IMR-90 (cell line): ENCODE measurements at places on chromosomes 5 and 9. TPM values are rescaled to one million over a fixed set of nuclear protein-coding genes. Genes with fewer than 3 reads are reported as not detected.
A peak's percentile ranks its signal among the peaks of the same experiment; 100 is the strongest.

Gene CBY3
- 0.18 TPM in 1 of 2 replicates, not detected in the other for total RNA-seq

DNA sequence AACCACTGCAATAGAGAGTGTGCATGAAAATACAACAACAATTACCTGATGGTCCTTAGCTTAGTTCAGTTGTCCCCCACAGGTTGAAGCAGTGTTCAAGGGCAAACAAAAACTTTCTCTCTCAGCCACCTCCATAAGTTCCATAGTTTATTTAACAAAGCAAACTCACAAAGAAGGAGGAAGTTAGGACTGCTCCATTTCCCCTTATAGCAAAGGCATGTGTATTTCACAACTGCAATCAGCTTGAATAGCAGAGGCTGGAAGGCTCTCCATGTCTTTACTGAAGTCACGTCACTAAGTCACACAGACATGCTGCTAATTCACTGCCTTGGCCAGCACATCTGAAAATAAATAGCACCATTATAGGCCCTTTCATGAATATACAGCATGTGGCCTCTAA lies 43.3 kb downstream of the DOCK8 start:
- DNase-seq, result no peak

DNA sequence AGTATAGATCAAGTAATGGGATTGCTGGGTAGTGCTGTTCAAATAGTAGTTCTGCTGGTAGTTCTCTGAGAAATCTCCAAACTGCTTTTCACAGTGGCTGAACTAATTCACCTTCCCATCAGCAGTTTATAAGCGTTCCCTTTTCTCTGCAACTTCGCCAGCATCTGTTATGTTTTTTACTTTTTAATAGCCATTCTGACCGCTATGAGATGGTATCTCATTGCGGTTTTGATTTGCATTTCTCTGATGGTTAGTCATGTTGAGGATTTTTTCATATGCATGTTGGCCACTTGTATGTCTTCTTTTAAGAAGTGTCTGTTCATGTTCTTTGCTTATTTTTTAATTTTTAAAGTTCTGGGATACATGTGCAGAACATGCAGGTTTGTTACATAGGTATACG lies 279.2 kb upstream of the NREP start:
- peak; percentile 3 for DNase-seq

- peak; percentile 35 for DNase-seq
Measured at GRCh38 chr5:59020611-59021285, 437.9 kb downstream of the RAB3C start.

Gene CCNI2
- total RNA-seq, result not detected in 2 replicates

DNA sequence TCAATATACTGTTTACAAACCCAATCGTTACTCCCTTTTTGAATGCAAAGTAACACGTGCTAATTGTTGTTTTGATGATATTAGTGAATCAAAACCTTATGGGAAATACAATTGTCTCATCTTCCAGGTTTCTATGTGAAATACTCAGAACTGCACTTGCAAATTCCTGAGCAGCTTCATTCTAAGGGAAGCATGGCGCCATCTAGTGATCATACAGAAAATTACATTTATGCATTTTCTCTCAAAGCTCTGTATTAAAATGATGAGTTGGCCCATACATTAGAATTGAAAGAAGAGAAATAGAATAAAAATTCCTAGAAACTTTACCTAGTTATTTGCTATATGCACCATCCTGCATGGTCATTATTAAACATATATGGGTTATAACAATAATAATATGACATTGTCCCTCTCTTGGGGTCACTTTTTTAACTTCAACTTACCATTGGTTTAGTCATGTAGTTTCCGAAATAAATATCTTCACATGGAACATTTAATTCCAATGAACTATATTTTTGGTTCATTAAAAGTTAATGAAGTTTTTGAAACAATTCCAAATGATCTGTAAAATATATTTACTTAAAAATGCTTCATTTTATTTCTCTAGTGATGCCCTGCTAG lies 220.0 kb downstream of the PDE4D start:
- peak; percentile 49 for DNase-seq

DNA sequence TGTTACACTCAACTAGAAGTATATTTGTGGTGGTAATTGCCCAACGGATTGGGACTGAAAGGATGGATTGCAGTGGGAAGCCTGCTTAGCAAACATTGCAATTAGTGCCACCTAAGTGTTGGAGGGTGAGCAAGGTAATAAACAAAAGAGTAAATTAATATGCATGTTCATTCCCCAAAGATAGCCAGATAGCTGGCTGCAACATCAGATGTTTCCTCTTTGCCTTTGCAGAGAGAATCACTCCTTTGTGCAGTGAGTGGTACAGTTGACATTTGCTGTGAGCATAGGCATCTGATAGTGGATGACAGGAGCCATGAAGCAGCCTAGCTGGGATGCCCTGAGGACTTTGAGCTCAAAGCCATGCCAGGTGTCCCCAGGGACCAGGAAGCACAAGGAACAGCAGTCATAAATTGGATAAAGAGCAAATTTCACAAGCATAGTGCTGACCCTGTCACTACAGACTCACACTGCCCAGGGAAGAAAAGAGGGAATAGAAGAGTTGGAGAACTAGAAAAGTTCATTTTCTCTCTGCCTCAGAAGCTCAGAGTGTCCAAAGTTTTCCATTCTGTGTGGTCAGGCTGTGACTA lies 336.1 kb upstream of the SLC30A5 start:
- no peak for DNase-seq

Gene SV2C
- not detected in 2 replicates for total RNA-seq

GRCh38 chr9:114231719-114232449 lies 76.5 kb downstream of the COL27A1 start:
- no peak for DNase-seq

- no peak for DNase-seq
Measured at GRCh38 chr5:171713152-171713551, 72.5 kb upstream of the SMIM23 start.

GRCh38 chr5:151020304-151021110 lies at the start of gene GPX3:
Gene GPX3, plus strand, starts transcription at chr5:151020591. Its CDS starts 64 bp downstream, at chr5:151020655.
- peak; percentile 25 for DNase-seq

GRCh38 chr9:27402626-27403025 lies 105.7 kb upstream of the EQTN start:
- DNase-seq, result no peak

DNA sequence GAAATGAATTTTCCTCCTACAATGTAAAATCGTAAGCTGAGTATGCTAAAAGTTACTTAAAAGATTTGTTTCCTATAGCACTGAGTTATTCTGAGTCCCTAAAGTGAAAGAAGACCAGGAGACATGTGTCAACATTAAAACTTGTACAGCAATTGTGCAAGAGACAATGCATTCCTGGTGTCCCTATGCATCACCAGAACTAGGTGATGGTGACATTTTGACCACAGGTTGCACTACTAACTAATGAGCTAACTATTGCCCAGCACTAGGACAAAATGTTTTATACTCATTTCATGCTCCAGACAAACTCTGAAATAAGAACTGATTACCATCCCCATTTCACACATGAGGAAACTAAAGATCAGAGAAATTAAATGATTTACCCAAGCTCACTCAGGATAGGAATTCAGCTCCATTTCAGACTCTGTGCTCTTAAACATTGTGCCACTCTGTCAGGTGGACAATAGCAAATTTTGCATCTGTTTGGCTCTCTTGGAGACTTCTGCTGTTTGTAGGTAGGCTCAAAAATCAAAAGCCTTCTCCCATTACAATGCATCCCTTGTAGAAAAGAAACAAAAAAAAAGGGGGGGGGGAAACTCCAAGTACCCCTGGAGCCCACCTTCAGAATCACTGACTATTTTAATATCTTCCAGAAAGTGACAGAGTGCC lies 269.2 kb downstream of the ACTL7B start:
- no peak for DNase-seq

Gene CTSV
- total RNA-seq, result 0.54 and 0.56 TPM in 2 replicates

GRCh38 chr9:122087406-122088200 lies 5.5 kb downstream of the TTLL11 start:
- peak; percentile 75 for DNase-seq

Gene HRH2
- not detected in 2 replicates for total RNA-seq

DNA sequence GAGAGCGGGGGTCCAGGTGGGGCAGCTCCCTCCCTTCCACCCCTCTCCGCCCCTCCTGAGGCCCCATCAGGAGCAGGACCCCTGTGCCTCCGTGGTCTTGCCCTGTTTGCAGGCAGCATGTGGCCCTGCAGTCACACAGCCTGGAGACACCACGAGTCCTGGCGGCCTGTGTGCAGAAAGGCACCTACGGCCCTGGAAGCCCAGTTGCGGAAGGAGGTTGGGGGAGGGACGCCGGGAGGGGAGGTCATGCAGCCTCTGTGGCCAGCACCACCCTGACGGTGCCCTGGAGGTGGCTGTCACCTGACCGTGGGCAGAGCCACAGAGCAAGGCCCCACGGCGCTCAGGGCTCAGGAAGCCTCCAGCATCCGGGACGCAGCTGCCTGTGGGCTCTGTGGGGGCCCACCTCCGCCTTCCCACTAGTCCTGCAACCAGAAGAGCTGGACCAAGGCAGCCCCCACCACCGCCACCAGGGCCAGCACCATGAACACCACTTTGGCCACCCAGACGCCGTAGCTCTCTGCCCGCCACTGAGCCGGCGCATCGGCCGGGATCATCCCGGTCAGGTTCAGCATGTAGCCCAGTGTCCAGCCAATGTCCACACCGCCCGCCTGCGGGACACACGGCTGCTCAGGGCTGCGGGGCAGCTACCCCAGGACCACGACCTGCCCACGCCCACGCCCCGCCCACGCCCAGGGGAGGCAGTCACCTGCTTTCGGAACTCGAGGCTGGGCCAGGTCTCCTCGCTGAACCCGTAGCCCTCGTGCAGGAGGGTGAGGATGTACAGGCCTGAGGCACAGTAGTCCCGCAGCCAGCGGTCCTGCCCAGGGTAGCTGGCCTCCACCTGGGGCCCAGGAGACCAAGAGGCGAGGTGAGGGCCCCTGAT lies 6.4 kb downstream of the ENTPD8 start:
- DNase-seq, result no peak

Gene BASP1
- total RNA-seq, result 39.6 and 70.5 TPM in 2 replicates

DNA sequence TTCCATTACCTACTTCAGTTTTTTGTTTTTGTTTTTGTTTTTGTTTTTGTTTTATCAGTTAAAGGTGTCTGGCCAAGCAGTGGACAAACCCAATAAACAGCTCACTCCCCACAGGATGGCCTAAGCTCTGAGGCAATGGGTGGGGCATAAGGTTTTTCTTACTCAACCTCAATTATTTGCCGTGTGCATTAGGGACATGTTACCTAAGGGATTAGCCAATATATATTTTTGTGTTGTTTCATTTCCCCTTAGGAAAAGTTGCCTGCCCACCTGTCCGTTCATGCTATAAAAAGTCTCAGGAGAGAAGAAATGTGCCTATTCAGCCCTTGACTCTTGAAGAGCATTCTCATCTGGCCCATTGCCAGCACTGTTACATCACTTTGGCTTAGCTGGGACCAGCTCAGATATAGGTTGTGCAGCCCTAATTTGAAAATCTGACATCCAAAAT lies 7.3 kb downstream of the SH3RF2 start:
- DNase-seq, result peak; percentile 25

DNA sequence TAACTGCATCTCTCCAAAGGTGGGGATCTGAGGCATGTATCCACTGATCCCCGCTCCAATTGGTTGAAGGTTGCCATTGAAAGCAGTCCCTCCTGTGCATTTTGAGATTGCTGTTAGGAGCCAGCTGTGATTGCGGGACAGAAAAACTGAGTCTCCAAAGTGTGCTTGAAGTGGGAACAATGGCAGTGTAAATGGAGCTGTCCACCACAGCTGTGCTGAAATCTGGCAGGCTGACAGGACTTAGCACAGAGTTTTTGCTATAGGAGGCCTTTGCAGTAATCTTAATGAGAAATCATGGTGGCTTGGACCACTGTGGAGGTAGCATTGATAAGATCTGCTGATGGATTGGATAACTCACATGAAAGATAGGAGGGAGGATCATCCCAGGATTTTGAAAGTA lies 3.3 kb downstream of the RNF20 start:
- DNase-seq, result peak; percentile 51

- DNase-seq, result no peak
Measured at GRCh38 chr9:75880618-75881017, 9.9 kb upstream of the PCSK5 start.

- peak; percentile 97 for DNase-seq
Measured at GRCh38 chr5:136053336-136054141, 24.8 kb downstream of the TGFBI start.

DNA sequence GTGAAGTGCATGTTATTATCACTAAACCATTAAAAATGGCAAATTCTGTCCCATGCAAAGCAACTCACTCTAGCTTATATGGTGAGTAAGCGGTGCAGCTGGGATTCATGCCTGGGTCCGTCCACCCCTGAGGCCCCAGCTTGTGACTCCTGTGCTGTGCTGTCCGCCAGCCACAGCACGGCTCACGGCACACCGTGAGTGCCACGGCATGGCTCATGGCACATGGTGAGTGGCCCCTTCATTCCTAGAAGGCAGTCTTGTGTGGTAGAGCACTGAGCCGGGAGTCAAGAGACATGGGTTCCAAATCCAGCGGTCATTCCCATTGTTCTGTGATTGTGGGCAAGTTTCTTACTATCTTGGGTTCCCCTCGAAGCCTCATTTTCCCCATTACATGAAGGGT lies 18.8 kb downstream of the RGS3 start:
- no peak for DNase-seq

DNA sequence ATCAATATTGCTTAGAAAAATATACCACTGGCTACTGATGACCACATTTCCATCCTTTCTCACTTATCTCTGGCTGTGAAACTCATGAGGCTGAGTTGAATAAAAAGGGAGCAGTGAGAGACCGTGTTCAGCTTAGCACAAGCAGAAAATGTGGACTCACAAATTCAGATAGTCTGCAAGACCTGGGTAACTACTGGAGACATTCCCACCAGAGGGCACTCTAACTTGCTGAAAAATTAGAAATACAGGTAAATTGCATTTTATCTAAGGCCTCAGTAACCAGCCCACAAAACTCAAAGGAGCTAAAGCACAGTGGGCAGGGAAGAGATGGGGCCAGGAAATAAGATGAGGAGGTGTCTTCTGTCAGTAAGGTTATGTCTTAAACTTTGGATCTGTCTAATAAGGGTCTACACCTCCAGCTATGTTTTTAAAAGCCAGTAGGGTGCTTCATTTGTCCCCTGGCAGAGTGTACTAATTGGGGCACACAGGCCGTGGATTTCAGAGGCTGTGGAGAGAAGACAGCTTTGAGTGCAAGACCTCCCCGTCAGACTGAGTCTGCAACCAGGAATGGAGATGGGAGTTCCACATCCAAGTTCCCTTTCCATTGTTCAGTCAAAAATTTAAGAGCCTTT lies 8.7 kb upstream of the NDUFB6 start:
- DNase-seq, result peak; percentile 67

DNA sequence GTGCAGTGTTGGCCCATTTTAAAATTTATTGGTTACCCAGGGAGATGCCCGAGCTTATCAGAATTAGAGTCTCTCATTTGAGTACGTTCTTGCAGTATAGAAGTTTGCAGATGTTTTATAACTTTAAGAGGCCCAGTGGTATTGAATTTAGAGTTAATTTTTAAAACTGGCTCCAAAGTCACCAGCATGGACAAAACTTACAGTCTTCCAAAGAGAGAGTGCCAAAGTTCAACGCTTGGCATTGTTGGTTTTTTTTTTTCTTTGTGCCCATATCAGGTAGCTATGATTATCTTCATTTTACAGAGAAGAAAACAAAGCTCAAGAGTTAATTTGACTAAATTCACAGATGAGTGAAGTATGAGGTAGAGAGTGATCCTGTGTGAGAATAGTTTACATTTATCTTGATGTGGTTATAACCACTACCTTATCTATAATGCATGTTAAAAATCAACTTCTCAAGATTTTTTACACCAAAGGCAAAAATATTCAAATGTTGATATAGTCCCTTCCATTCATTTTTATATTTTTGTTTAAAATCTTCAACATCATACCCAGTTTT lies 273.7 kb upstream of the DMRT1 start:
- DNase-seq, result no peak

GRCh38 chr9:131188976-131189375 lies 63.6 kb downstream of the NUP214 start:
- no peak for DNase-seq

Gene GPRIN1
- 2.5 and 3.0 TPM in 2 replicates for total RNA-seq

- no peak for DNase-seq
Measured at GRCh38 chr5:151158287-151158661, 695 bp upstream of the ANXA6 start.

Gene LCN9
- not detected in 2 replicates for total RNA-seq
